ENCODE measurements at places on chromosomes 6 and 20.

DNA sequence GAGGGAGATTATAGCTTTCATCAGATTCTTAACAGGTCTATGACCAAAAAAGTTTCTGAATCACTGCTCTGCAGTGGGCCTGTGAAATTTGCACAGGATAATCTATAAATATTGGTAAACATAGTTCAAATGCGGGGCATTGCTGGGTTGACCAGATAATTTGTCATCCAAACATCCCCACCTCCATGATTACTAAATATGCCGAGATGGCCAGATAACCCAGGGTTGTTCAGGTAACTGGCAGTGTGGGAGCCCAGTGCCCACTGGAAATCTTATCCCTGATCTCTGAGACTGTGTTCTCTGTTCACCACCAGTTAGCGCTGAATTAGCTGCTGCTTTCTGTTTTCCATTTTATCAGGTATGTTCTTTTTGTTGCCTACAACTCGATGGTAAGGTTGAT lies 21.4 kb downstream of the PTK7 start:
- no peak for DNase-seq

DNA sequence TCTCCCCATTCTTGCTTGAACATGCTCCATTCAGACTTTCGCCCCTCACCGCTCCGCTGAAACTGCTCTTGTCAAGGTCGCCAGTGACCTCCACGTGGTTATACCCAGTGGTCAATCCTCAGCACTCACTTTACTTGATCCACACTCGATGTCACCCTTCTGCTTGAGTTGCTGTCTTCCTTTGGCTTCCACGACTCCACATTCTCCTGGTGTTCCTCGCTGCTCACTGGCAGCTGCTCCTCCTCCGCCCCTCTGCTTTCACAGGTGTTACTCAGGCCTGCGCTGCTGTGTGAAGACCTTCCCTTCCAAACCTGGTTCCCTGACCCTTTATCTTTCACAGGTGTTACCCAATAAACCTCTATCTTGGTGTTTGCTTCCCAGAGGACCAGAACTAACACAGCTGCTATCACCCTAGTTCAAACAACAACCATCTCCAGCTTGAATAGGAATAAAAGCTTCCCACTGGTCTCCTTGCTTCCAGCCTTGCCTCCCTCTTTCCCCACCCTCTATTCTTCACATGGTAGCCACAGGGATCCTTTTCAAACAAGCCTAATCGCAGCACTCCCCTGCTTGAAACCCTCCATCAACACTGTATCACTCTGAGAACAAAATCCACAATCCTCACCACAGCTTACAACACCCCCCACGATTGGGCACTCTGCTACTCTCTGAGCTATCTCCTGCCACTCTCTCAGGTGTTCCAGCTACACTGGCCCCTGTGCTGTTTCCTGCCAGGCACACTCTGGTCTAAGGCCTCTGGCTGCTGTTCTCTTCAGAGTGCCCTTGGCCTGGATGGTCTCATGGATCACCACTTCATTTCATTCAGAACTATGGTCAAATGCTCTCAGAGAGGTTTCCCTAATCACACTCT lies 10.7 kb downstream of the PPIL1 start:
- DNase-seq = no peak

GRCh38 chr6:114068116-114068515 lies 97.2 kb upstream of the HDAC2 start:
- no peak for DNase-seq

- no peak for DNase-seq
Measured at GRCh38 chr20:56839786-56840185, 210.7 kb downstream of the TFAP2C start.

- no peak for DNase-seq
Measured at GRCh38 chr6:80425089-80425823, 318.8 kb downstream of the BCKDHB start.

DNA sequence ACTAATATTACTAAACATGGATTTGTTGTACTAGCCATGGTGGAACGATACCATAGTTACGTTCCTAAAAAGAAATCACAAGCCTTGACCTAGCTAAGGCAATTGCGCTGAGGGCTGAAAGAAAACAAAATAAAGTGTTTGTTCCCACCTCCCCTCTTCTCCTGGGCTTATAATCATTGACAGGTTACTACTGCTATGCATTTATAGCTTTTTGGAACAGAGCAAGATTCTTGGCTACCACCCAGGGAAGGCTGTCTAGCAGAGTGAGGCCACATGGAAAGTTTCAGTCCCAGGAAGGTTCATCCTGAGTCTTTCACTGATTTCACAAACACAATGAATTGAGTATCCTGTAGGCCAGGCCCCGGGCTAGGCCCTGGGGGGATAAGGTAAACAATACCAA lies 84.6 kb downstream of the TMEM170B start:
- DNase-seq = no peak

GRCh38 chr6:84042603-84043002 lies 9.0 kb downstream of the MRAP2 start:
- DNase-seq = no peak

- DNase-seq = no peak
Measured at GRCh38 chr6:34147906-34148630, 2.2 kb upstream of the GRM4 start.
